ENCODE measurements at places on chromosomes 6 and 20.
A peak's percentile ranks its signal among the peaks of the same experiment; 100 is the strongest.

DNA sequence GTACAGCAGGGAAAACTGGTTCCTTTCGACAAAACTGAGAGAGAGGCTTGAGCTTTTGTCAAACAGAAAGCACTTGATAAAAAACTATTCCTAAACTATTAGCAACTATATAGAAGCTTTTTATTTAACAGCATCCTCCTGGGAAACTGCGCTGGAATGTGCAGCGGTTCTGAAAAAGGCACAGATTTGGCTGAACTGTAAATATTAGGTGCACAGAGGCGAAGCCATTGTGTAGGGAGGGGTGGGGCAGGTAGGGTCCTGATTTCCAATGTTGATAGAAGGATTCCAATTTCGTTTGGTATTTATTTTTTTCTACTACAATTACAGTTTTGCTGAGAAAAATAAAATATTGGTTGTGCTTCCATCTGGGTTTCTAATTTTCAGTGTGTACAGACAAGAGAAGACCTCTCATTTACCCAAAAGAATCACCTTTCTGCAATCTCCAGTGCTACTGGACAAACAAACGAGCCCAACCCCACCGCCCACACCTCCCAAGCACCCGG lies 698 bp upstream of the SH3BGRL2 start:
- no peak for DNase-seq

GRCh38 chr20:38167328-38167850 lies 2.3 kb upstream of the TGM2 start:
- no peak for DNase-seq

DNA sequence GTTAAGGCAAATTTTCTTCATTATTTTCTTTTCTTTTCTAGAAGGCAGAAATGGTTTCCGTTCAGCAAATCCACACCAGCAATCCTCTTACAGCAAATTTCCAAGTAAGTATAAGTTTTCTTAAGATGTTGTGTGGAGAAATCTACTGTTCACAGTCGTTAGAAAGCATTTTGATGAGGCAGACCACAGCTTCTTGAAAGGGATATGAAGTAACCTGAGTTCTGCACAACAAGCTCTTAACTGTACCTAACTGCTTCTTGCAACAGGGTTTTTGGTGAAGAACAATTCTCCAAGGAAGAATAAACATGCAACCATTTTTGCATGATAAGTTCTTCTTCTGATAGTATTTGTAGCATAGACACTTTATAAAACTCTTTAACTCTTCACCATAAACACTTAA lies 45.3 kb upstream of the STXBP5 start:
- no peak for DNase-seq

DNA sequence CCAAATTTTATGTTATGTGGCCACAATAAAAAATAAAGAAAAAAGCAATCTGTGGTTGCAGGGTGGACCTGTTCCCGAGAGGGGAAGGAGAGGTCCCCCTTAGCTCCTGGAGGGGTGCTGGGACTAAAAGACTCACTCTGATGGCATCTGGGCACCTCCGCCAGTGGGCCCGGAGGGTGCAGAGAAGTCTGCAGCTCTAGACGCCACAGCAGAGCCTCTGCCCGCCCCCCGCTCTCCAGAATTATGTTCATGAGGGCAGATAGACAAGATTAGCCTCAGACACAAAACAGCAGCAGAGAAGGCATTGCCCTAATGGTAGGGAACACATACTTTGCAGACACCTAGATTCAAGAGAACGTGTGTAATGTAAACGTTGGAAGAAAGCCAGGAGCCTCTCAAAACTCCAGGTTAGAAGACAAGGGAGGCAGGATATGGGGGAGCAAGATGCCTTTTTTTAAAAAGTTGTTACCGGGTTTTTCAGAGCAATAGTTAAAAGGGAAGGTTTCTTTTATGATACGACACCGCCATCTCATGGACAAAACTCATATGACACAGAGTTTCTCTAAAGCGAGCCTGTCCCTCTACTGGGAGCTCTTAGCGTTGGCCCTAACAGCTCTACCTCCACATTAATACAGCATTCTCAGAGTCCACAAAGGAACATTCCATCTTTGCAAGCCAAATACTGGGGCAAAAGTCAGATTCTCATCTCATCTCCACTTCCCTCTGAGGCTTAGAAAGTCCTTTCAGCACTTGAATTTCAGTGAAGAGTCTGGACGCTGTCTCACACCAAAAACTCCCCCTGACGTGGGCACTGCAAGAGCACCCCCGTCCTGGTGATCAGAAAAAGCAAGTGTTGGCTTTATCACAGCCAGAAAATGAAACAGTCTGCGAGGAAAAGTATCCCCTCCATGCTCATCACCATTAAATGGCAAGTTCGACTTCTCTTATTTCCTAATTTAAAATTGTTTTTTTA lies 47.2 kb downstream of the FOXF2 start:
- DNase-seq, result peak; percentile 24

- DNase-seq, result no peak
These were observed 482.3 kb upstream of the SOX4 start for GRCh38 chr6:21111093-21111725.

- DNase-seq, result no peak
These were observed 180.1 kb upstream of the ARID1B start for GRCh38 chr6:156597095-156597494.

GRCh38 chr20:59664421-59664941 lies 60.1 kb downstream of the PHACTR3 start:
- no peak for DNase-seq

DNA sequence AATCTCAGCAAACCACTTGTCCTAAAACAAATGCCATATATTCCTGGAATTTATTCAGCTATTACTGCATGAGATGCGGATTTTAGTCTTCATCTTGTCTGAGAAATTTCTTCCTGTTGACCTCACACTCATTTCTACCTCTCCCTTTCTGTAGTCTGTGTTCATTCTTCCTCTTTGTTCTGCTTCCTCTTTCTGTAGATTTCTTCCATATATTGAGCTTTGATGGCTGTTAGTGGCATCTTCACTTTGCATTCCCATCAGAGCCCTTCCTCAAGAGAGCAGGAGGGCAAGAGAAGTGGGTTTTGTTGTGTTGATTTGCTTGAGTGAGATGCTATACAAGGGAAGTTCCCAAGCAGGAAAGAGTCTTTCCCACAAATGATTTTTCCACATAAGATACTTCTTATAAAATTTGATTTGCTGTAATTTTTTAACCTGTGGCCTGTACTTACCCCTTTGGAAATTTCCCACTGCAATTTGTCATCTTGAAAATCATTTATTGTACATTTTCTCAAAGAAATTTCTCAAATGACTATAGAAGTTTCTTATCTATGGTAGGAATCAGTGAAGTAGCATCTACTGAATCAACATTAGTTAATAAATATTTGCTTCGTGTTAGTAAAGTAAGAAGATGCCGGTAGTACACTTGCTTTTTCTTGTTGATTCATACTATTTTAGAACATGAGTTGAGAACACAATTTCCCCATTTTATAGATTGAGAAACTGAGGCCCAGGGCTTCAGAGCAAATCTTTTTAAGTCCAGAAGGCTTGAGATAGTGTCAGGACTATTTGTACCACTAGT lies 43.8 kb downstream of the MAP3K4 start:
- no peak for DNase-seq

- DNase-seq, result no peak
These were observed 96.7 kb downstream of the L3MBTL3 start for GRCh38 chr6:130115036-130115435.

DNA sequence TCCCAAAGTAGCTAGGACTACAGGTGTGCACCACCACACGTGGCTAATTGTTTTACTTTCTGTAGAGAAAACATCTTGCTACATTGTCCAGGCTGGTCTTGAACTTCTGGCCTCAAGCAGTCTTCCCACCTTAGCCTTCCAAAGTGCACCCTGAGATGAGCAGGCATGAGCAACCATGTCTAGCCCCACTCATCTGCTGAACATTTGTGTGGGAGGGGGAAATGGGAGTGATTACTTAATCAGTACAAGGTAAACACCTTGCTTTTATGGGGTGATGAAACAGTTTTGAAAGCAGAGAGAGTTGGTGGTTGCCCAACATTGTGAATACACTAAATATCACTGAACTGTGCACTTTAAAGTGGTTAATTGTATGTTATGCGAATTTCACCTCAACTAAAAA lies 5.3 kb downstream of the APMAP start:
- no peak for DNase-seq

- DNase-seq, result no peak
These were observed 38.6 kb downstream of the SMLR1 start for GRCh38 chr6:130865793-130866192.

- DNase-seq, result no peak
These were observed 37.5 kb downstream of the FAM217A start for GRCh38 chr6:4041480-4041879.

DNA sequence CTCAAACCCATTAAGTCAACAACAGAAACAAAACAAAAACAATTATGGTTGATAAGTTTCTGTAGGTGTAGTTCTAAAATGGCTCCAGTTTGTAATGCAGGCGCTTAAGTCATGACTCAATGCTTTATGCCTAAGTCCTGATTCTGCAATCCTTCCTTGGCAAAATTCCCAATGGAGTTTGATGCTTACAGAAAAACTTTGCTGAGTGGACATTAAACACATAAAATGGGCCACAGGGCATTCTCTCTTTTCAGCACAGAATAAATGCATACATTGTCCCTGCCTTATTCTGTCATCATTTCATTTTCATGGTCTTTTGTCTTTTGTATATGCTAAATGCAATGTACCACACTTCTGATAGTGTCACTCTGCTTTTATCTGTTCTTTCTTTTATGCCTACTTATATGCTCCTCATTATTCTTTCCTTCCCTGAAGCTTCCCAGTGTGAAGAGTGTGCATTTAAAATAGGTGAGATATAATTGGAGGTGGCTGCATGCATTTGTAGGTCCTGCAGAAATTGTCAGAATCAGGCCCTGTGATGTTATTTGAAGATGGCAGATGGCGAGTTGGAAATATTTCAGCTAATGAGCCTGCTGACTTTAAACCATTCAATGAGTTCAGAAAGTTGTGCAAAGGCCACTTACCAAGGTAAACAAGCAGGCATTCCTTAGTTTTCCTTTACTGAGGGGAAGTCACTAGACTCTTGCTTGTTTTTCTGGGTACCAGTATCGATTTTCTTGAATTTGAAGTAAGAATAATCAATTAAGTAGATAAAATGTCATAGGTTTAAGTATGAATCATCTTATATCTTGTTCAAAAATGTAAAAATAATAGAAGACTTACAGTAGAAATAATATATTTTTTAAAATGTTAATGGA lies 313.1 kb downstream of the TRDN start:
- no peak for DNase-seq

DNA sequence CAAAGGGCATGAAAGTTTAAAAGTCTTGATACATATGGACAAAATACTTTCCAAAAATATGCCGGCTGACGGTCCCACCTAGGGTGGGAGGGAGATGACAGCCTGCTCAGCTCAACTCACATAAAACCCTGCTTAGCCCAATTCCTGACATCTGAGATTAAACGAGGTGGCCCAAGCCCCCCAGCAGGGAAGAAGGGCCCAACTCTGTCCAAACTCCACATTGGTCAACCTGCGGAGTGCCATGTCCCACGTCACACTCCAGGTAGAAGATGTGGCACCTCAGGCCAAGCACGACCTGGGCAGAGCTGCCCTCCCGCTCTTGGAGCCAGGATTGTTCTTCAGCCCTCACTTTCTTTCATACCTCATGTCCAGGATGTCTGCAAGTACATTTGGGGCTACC lies 48.2 kb downstream of the FGD2 start:
- DNase-seq, result no peak

GRCh38 chr6:92109956-92110355 lies 1309.4 kb downstream of the EPHA7 start:
- DNase-seq, result no peak

- DNase-seq, result no peak
These were observed 296.3 kb downstream of the QKI start for GRCh38 chr6:163710532-163711470.

DNA sequence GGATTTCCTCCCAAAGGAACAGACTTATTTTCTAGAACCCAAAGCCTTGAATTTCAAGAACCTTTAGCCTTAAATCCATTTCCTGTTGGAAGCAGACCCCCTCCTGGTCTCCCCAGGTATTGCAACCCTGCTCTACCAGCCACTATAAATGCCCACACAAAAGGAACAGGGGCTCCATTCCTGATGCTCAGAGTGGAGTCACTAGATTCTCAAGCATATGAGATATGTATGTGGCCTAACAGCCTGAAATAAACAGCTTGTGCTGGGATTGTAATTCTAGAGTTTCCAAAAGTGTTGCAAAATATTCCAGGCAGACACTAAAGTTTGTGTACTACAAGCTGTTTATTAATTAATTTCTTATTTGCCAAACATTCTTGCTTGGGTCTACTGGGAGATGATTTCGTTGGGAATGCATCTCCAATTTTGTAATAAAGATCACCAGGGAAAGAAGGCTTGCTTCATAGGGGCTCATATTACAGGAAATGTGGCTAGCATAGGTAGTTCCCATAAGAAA lies 44.8 kb downstream of the RIPOR3 start:
- no peak for DNase-seq

DNA sequence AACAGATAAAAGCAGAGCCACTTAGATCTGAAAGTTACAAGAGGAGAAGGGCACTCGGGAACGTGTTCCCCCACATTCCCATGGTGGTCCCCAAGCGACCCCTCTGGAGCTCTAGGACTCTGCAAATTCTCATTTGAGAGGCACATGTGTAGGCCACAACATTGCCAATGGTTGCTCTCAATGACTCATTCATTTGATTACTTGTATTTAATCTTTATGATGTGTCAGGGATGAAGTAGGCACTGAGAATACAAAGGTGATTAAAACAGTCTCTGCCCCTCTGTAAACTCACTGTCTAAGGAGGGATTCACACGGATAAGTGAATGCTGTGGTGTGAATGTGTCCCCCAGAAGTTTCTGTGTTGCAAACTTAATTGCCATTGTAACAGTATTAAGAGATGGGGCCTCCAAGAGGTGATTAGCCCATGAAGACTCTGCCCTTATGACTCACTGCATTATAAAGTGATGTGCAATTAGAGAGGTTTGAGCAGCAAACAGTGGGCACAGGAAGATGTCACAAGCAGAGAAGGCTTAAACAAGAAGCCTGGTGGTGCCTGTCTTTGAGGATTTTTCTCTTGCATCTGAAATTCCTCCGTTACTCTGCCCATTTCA lies 34.0 kb upstream of the TRAM2 start:
- no peak for DNase-seq

DNA sequence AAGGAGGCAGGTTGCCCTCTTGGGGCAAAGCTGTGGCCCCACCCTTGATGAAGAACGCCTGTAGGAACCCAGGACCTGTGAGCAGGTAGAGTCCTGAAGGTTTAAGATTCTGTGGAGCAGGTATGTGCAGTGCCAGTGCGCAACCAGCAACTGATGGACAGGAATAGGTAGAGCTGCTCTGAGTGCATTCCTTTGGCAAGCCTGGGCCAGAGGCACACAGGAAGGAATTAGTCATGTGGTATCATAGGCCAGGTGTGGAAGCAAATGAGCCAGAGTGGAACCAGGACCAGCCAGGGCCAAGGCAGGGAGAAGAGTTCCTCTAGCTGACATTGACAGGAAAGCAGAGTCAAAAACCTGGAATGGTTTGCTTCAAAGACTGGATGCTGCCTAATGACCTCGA lies 1.4 kb upstream of the KHDC1 start:
- no peak for DNase-seq

DNA sequence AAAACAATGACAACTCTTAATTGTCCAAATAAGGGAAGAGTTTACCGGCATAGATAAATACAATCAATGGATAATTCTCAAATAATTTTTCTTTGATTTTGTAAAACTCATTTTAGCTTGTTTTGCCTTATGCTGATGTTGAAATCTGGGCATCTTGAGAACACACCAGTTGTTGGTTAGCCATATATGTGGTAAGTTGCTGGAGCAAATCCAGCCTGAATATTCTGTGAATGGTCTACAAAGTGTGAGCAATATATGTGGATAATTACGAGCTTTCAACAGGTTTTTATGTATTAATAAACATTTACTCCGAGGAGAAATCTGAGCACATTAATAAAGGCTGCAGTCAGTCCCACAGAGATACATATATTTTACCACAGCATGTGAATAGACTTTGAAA lies 423.6 kb downstream of the BCKDHB start:
- DNase-seq, result no peak

Data from stimulated activated CD8-positive, alpha-beta memory T cell treated with anti-CD3 and anti-CD28 coated beads, Interleukin-15, amount 100 ng/mL, for 1 hour (primary cell).